ENCODE measurements at places on chromosomes 7 and 10.

DNA sequence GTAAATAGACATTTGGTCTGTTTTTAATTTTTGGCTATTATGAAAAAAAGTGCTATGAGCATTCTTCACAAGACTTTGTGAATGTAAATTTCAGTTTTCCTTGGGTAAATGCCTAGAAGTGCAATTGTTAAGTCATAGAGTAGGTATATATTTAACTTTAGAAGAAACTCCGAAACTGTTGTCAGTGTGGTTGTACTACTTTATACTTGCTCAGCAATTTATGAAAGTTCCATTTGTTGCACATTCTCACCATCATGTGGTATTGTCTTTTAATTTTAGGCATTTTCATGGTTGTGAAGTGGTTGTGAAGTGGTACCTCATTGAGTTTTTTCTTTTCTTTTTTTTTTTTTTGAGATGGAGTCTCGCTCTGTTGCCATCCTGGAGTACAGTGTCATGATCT lies 60.0 kb downstream of the TYW1 start:
- no peak for DNase-seq
- H3K27ac ChIP-seq: no peak overlapping the region
- no peaks in the 10 kb centered on the region for H3K27me3 ChIP-seq
- no peak overlapping the region for H3K4me3 ChIP-seq
- H3K4me1 ChIP-seq: peaks cover 7% of the 10 kb centered on the region

DNA sequence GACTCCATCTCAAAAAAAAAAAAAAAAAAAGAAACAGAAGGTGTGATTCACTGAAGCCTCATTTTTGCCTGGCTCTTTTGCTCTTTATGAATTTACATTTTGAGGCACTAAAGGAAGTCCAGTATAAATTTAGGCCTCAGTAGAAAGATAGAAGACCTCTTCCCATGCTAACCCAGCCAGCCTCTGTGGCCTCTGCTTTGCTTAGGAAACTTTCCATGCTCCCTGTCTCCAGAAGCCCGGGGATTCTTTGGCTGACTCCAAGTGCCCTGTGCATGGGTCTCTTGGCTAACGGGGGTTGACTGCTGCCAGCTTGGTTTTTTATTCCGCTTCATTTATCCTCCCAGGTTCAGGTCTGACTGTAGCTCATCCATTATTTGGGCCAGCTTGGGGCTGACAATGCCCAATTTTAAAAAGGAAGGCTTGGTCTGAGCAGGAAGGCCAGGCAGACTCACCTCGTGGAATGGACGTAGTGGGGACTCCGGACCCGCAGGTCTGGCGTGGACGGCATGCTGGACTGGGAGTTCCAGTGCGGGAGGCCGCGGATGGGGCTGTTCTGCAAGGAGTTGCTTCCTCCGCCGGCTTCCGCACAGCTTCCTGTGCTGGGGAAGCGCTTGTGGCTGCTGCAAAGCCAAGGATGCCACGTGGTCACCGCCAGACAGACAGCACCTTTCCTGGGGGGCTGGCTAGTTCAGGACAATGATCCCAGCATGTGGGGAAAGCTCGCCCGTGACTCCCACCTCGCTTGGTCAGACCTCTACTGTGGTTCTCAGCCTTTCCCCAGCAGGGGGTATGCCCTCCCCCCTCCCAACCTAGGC lies 72.3 kb downstream of the PRPF18 start:
- H3K4me1 ChIP-seq: peaks cover 12% of the 10 kb centered on the region
- no peaks in the 10 kb centered on the region for H3K27me3 ChIP-seq
- H3K36me3 ChIP-seq: no peaks in the 10 kb centered on the region
- no peak overlapping the region for H3K27ac ChIP-seq

GRCh38 chr10:48446785-48447184 lies 140.3 kb downstream of the MAPK8 start:
- H3K4me1 ChIP-seq: no peaks in the 10 kb centered on the region
- peaks cover 2% of the 10 kb centered on the region for H3K27me3 ChIP-seq
- no peak for DNase-seq

DNA sequence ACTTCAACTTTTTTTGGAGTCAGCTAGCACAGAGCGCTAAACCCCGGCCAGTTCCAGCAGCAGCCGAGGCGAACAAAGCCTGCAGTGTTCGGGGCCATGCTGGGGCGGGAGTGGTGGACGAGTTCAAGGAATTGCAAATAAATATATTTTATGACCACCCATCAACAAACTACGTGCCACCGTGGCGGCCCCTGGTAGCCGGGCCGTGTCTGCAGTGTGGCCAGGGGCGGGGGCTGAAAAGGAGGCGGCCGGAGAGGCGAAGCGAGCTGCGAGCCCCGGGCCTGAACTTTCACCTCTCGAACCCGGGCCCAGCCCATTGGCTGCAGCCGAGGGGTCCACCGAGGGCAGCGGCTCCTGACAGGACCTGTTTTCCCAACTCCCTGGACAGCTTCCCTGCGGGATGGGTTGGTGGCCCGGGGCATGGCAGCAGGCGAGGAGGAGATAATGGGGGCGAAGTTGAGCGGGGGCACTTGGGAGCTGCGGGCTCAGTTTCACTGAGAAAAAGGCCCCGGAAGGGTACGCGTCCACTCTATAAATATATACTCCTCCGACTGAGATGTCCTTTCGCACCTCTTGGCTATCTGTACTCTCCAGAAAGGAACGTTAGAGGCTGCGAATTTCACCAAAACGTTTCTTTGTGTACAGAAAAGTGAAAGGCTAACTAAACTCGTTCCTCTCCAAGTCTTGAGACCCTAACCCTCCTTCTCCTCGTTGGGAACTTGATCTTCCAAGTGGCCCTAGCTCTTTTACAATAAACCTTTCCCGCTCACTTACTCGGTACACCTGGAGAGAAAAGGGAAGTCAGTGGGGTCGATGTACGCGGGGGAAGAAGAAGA lies 164.6 kb upstream of the PPP1R3A start:
- H3K27me3 ChIP-seq: peaks cover 80% of the 10 kb centered on the region
- H3K4me3 ChIP-seq: no peak overlapping the region
- DNase-seq: no peak
- H3K4me1 ChIP-seq: peaks cover 39% of the 10 kb centered on the region
- no peak overlapping the region for H3K27ac ChIP-seq
- H3K36me3 ChIP-seq: no peaks in the 10 kb centered on the region

DNA sequence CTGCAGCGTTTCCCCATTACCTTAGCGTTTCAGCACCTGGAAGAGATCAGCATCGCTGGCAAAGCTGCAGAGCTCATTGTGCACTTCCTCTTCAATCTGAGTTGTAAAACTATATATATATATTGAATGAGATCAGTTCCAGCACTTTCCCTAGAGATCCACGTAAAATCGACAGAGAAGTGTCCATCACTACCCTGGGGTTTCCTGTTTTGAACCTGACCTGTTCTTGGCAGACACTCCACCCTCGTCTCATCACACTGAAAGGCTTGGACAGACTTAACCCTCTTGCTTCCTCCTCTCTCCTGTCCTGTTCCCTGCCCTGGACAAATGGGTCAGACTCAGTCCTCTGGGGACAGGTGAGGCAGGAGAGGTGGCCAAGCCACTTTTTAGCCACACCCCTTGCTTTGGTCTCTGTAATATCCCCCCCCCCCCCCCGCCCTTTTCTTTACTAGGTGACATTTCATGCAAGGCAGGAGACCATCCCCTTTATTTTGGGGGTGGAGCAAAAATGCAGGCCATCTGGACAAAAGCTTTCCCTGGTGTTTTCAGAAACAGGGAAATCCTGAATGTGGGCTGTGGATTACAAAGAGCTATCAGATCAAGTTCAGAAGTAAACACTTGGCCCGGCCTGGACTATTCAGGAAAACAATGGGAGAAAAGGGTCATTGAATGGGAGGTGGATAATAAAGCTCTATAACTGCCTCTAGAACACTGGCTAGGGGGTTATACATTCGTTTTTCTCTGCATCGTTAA lies 83.7 kb upstream of the KDM7A start:
- no peak for DNase-seq
- H3K4me1 ChIP-seq: peaks cover 37% of the 10 kb centered on the region
- H3K36me3 ChIP-seq: no peaks in the 10 kb centered on the region
- H3K27me3 ChIP-seq: no peaks in the 10 kb centered on the region

- no peaks in the 10 kb centered on the region for H3K36me3 ChIP-seq
- DNase-seq: no peak
- no peak overlapping the region for H3K27ac ChIP-seq
- H3K4me1 ChIP-seq: no peaks in the 10 kb centered on the region
- no peak overlapping the region for H3K4me3 ChIP-seq
- no peaks in the 10 kb centered on the region for H3K27me3 ChIP-seq
These were observed 58.5 kb downstream of the STK32C start for GRCh38 chr10:132249226-132249724.

- H3K36me3 ChIP-seq: no peaks in the 10 kb centered on the region
- no peaks in the 10 kb centered on the region for H3K4me1 ChIP-seq
- no peak for DNase-seq
- no peak overlapping the region for H3K4me3 ChIP-seq
These were observed 233.1 kb downstream of the PARD3 start for GRCh38 chr10:34581801-34582532.

DNA sequence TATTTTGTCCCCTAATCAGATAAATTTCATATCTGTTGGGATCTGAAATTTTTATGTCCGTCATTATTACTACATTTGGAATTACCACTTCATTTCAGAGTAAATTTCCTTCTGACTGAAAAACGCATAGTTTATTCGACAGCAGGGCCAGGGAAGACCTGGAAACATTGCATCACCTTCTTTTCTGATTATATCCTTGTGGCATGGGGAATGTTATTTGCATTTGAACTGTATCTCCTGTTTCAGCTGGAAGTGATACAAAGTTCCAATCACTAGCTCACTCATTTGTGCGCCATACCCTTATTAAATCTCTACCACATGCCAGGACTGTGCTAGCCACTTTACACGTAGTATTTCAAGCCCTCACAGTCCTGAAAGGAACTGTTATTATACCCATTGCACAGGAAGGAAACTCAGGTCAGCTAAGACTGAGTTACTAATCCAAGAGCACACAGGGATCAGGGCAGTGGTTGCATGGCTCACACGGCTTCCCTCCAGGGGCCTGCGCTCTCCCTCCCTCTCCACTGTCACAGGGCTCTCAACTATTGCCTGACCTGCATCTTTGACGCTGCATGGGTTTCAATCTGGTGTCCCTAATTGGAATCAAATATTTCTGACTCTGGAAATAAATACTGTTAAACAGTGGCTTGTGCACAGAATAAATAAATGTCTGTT lies 84.4 kb upstream of the NANOS1 start:
- no peak overlapping the region for H3K27ac ChIP-seq
- H3K4me3 ChIP-seq: no peak overlapping the region
- no peaks in the 10 kb centered on the region for H3K36me3 ChIP-seq
- H3K4me1 ChIP-seq: no peaks in the 10 kb centered on the region
- no peak for DNase-seq

GRCh38 chr7:151623766-151624165 lies 104.1 kb upstream of the RHEB start:
- H3K4me1 ChIP-seq: peaks cover 16% of the 10 kb centered on the region
- no peak for DNase-seq

GRCh38 chr10:71504168-71504567 lies 107.4 kb downstream of the CDH23 start:
- no peaks in the 10 kb centered on the region for H3K36me3 ChIP-seq
- no peaks in the 10 kb centered on the region for H3K4me1 ChIP-seq
- DNase-seq: no peak
